ENCODE measurements at places on chromosomes 1 and 21.
A peak's percentile ranks its signal among the peaks of the same experiment; 100 is the strongest.

DNA sequence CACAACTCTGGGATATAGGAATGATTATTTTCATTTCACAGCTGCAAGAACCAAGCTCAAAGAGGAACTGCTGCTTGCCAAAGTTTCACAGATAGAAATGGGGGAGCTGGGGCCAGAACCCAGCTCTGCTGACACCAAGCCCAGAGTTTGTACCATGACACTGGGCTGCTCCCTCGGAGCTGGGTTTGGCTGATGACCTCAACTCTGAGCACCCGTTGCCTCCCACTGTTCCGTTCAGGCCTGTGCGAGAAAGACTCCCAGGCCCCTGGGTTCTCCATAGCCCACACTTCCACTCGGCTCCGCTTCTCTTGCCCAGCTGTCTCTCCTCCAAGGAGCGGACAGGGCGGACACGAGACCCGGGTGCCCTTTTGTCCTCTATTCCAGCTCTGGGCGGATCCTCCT is 55.2 kb downstream of the NGF start:
- no peak for DNase-seq

GRCh38 chr1:242139442-242139841 is 140.5 kb upstream of the MAP1LC3C start:
- no peak for DNase-seq

DNA sequence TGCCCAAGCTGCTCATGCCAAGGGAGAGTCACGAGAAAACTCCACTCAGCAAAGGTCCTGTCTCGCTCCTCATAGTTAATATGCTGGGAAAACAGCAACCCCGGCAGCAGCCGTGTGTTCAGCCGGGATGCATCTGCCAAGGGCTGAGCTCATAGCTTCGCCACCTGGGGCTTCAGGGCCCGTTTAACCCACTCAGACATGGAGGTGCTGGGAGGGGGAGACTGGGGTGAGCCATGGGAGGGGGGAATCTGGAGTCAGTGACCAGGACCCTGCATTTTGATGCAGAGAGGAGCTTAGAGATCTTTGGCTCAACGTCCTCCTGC is 283.4 kb downstream of the PTPRU start:
- DNase-seq: no peak

DNA sequence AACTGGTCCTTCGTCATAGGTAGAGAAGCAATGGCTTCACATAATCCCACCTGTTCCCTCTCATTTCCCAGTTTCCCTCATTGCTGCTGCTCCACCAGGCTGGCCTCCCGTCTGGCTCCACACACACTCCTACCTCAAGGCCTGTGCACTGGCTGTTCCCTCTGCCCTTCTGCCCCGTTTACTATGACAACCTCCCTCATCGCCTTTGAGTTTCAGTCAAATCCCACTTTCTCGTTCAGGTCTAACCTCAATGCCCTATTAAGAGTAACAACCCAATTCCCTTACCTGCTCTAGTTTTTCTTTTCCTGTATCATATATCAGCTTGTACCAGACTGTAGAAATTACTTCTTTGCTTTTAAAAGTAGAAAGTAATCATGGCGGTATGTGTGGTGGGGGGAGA is 589.7 kb downstream of the SMYD3 start:
- DNase-seq: no peak

DNA sequence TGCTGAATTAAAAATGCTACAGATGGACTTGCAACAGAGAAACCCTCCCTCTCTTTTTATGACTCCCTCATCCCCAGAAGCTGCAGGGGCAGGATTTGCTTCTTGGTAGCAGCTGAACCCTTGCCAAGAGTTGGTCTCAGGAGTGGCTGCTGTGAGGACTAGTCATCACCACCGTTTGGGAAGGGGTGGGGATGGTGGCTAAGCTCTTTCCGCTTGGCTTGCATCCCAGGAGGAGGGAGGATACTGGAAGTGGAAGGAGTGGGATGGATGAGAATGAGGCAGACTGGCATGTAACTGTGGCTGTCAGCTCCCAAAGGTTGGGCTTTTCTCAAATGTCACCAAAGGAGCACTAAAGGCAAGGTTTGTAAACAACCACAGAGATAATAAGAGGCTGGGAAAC is 50.8 kb upstream of the COL24A1 start:
- DNase-seq: peak; percentile 99

DNA sequence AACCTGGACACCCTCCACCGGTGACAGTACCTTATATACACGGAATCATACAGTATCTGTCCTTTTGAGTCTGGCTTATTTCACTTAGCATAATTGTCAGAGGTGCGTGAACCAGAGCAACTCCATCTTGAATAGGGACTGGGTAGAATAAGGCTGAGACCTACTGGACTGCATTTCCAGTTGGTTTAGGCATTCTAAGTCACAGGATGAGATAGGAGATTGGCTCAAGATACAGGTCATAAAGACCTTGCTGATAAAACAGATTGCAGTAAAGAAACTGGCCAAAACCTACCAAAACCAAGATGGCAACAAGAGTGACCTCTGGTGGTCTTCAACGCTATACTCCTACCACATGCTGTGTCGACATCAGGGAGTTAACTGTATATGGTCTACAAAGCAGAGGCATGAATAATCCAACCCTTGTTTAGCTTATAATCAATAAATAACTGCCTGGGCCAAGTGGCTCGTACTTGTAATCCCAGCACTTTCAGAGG is 1.4 kb upstream of the FDPS start:
- no peak for DNase-seq

- no peak for DNase-seq
These were observed 77.9 kb upstream of the LPGAT1 start for GRCh38 chr1:211908453-211908852.

GRCh38 chr1:201134405-201134804 is 7.4 kb upstream of the ASCL5 start:
- no peak for DNase-seq

DNA sequence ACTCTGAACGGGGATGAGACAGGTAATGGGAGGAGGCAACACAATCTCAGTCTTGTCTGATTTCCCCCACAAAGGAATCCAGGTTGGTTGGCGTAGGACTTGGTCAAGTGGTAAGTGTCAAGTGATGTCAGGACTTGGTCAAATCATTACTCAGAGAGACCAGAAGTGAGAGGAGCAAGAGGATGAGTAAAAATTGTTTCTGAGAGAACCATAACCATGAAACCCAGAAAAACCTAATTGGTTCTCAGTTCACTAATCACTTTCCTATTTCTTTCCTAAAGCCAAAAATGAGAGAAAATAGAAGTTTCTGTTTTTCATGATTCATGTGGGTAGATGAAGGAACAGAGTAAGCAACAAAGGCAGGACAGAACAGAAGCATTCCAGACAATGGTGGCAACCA is 5.0 kb downstream of the PHC2 start:
- no peak for DNase-seq

DNA sequence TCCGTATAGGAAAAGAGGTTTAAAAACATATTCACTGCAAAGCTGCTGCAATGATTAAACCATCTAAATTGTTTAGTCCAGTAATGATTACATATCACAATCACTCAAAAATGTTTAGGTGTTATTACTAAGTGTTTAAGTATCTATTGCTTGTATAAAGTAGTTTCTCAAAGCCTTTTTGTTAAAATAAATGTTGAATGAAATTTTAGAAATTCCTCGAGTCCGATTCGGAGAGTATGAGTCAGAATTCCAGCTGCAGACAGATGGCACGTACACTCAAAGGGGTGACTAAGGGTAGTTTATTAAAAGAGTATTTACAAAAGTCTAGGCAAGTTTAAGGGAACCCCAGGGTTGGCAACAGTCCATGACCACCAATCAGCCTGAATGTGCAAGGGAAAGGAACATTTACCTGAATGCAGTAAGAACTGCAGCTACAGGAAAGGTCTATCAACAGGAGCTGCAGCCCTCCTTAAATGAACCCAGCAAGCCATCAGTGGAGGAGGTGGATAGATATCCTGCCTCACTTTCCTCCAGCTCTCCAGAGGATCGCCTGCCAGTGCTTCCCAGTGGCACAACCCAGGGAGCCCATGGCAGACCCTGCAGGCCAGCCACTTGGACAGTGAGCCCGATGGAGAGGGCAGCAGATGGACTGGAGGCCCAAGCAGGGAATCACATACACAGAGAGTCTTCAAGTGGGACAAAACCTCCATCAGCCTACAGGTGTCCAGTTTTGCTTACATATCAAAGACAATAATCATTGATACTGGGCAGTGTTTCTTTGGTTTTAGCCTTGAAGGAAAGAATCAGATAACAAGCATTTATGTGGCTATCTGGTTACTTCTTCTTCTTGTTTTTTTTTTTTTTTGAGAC is 92.1 kb upstream of the SLC44A3 start:
- peak; percentile 81 for DNase-seq

- no peak for DNase-seq
These were observed 321.0 kb downstream of the PLPP3 start for GRCh38 chr1:56258371-56258770.

DNA sequence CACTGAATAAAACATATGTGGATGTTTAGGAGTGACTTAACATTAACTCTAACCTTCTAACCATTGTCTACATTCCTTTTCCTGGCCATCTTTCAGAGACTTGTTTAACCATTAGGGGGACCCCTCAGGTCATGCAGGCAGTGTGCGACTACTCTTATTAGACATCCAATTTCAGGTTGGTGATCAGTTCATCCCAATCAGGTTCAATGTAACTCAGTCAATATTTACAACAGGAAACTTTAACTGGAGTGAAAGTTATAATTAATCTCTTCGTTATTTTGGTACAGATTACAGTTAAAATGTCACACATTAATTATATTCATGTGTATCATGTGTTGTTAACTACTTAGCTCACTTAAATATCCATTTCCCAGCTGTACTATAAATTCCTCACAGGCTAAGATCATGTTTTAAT is 68.8 kb upstream of the RGS1 start:
- no peak for DNase-seq

GRCh38 chr1:154400381-154400801 is 4.8 kb upstream of the IL6R start:
- no peak for DNase-seq

GRCh38 chr1:65418522-65419185 is 1.8 kb upstream of the LEPR start:
- no peak for DNase-seq

DNA sequence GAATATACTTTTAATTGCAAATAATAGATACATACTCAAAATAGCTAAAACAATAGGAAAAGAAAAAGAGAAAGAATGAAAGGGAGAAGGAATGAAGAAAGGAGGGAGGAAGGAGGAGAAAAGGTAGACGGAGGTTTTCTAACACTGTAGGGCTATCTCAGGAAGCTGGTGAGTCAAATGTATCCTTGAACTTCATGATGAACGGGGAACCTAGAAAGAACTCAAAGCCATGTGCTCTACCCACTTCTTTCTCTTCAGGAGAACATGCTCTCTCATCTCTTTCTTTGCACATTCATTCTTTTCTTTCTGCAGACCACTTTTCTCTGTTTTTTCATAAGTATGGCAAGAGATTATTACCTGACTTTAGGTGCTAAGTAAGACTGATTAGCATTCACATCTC is 37.3 kb upstream of the ZNF644 start:
- no peak for DNase-seq

DNA sequence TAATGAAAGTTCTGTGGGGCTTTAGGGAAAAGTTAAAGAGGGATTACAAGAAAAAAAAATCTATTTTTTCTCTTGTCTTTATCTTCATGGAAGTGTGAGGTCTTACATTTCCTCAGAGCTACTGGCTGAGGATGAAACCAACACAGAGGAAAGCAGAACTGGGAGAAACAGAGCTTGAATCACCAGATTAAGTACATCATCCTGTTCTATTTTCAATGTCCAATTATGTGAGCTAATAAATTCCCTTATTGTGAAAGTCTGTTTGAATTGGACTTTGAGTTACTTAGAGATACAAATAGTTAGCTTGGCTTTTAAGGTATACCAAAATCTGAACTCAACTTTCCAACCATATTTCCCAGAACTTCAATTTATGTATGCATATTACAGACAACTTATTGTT is 69.2 kb downstream of the LPGAT1 start:
- no peak for DNase-seq

DNA sequence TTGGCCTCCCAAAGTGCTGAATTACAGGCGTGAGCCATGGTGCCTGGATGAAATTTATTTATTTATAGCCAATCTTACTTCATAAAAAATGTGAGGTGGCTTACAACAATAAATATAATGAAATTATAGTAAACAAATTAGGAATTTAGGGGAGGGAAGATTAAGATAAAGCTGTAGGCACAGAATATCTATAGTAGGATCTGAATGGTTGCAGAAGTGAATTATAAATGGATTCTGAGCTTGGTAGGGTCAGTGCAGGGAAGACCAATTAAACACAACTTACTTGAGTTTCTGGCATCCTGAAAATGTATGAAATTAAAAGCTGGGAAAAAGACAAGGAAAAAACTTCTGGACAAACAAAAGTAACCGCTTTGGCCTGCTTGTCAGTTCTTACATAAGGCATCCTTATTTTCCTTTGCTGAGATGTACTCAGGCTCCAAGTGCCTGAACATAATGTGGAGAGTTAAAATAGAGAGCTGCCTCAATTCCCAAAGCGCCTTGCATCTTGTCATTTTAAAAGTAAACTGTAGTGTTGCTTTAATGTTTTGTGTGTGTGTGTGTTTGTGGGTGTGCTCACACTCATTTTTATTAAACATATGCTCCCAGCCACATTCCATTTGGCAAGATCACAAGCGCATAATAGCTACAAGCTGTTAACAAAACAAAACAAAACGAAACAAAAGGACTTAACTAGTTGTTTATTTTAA is 247.3 kb downstream of the S1PR1 start:
- no peak for DNase-seq

DNA sequence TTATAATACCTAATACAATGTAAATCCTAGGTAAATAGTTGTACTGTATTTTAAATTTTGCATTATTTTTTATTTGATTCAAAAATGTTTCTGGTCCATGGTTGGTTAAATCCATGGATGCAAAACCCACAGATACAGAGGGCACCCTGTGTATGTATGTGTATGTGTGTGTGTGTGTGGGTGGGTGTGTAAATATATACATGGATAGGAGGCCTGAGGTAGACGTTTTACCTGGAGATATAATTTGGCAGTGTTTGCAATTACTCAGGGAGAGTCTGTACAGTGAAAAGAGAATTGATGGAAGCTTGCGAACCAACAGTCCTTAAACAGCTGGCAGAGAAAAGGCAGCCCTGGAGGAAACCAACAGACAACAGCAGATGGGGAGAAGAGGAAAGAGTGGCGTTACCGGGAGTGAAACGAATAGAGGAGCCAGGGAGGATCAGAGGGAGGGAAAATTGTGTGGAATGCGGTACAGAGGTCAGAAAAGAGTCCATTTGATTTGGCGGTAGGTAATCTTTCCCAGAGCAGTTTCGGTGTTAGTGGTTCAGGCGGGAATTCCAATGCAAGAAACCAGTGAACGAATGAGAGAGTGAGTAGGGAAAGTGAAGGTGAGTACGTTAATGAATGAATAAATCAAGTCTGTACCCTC is 47.9 kb upstream of the NBL1 start:
- no peak for DNase-seq

DNA sequence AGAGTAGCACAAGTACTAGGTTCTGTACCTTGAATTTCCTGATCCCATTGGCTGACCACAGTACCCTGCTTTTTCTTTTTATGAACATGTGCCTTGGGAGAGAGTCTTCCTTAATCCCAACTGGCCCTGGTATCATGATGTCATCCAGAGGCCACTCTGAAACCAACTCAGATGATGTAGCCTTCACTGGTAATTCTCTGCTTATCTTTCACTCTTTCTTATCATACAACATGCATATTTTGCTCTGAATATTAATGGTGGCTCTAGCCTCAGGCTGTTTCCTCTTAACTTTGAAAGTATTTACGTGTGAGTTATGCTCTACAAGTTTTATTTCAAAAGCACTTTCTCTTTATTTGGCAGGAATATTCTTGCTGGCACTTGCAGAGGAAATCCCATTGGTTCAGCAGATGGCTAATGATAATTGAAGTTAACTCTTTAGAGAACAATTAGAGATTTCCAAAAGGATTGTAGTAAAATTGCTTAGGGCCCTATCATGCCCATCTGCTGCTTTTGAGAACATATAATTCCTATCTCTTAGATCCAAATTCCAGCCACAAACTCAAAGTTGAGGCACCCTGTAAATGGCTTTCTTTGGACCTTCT is 86.1 kb downstream of the PTGER3 start:
- no peak for DNase-seq

Measured in skeletal muscle cell (primary cell).